ENCODE measurements at places on chromosomes 12 and 14.

DNA sequence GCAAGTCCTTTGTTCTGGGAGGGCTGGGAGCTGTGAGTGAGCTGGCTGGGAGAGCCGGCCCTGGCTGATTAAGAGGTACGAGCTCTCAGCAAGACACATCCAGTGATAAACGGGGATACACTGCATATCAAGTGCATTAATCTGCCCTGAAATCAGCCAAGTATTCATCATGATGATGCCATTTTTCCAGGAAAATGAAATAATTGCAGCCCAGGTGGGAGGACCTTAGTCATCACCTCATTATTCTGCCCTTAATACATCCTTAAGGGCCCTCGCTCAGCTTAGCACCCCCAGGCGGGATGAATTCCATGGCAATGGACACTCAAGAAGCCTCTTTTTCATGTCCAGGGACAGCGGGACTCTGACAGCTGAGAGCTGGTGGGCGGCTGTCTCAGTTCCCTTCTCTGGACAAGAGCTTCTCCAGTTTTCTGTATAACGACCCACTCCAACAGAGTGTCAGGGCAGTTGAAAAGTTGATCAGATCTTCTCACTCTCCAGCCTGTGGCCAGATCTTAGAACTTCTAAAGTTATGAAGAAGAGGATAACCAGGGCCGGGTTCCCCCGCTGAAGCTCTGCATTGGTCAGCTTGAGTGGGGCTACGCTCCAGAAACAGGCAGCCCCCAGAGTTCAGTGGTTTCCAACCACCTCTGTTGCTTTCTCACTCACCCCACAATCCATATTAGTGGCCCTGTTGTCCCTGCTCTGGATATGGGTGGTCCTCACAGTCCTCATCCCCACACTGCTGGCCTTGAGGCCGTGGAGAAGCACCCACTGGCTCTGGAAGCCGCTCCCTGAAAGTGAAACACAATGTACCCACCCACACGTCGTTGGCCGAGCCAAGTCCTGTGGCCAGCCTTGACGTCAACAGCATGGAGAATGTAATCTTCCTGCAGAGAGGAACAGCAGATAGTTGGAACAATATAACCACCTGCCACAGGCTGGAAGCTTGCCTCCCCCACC, 306.2 kb upstream of the DIO3 start:
- no peak for DNase-seq

DNA sequence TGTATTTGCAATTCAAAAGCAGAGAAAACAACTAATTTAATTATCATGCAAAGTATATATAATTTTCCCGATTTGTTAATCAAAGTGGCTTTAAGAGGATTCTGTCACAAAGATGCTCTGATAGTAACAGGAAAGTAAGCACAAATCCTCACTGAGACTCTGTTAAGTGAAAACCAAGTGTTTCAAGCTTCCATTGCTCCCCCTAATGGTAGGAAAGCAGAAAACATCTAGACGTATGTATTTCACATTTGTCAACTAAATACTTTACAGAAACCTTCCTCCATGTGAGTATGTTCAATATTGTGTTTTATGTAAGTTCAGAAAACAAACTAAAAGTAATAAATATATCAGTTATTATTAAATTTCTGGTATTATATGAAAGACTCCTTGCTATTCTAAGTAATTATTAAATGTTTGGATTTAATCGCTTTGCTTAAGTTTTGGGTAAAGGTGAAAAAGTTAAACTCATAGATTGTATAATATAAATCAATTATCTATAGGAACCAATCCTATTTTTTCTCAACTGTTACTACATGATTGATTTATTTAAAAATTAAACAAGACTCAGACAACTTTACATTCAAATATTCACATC, 1.5 kb upstream of the NTS start:
- peak; percentile 86 for DNase-seq

- no peak for DNase-seq
These were observed 13.5 kb upstream of the ACTR6 start for GRCh38 chr12:100187068-100187467.

- no peak for DNase-seq
These were observed 57.9 kb downstream of the GNS start for GRCh38 chr12:64701283-64701682.
